CD4-positive, alpha-beta T cell treated with Interleukin-1 beta for 1 hour (primary cell): ENCODE measurements at places on chromosomes 2 and 18.
A peak's percentile ranks its signal among the peaks of the same experiment; 100 is the strongest.

- DNase-seq, result no peak
These were observed 266.7 kb downstream of the METTL4 start for GRCh38 chr18:2304378-2305175.

- no peak for DNase-seq
These were observed 71.6 kb downstream of the KCTD18 start for GRCh38 chr2:200438251-200438650.

DNA sequence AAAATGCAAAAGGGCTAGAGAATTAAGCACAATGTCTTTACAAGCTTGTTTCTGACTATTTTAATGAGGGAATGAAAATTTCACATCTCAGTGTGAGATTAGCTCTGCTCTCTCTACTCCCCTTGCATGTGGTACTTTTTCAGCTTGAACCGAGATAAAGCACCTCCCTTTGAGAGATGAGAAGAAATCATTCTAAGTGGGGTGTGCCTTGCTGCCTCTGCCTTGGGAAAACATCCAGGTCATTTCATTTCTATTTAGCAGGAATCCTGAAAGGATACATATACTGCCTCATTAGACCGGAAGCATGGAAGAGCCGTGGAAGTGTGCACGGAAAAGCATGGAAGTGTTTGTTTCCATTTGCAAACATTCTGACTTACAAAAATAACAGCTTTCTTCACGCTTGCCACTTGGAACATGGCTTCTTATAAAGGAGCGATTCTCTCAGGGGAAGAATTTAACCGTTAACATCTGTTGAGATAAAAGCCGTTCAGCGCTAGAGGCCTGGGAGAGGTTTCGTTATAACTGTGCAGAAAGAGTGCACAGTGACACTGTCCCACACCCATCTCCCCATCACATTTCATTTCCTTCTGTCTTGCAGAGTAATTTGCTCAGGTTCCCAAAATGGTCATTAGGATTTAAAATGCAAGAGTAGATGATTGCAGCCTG is 16.7 kb downstream of the NOSTRIN start:
- no peak for DNase-seq

GRCh38 chr2:88855620-88856408 is 164.3 kb downstream of the RPIA start:
- peak; percentile 43 for DNase-seq

DNA sequence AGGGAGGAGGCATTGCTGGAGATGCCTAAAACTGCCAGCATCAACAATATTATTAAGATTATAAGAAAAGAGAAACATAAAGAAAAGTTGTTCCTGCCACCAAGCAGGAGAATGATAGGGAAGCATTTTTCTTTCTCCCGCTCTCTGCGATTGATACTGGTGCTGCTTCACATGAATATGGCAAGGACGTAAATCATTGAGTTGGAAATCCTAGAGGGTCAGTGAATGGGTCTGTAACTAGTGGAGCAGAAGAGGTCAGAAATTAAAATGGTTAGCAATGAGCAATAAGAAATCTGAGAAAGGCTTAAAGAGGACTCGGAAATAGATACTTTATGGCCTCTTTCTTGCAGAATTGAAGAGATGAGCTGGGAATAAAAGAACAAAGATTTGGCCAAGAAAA is 631.7 kb downstream of the BCL11A start:
- no peak for DNase-seq
